ENCODE measurements at places on chromosomes 12 and 14.

DNA sequence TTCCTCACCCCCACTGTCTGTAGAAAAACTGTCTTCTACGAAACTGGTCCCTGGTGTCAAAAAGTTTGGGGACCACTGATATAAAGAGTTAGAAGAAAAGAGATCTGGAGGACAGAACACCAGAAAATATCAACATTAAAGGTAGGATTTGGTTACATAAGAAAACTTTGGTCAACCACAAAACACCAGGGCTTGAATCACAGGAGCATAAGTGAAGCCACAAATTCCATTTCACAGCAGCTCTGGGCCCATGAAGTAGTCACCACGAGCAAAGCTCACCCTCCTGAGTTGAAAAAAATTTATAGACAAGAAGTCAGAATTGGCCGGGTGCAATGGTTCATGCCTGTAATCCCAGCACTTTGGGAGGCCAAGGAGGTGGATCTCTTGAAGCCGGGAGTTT lies 19.4 kb downstream of the RALGAPA1 start:
- no peak for DNase-seq

- DNase-seq: no peak
These were observed 32.7 kb upstream of the LRTM2 start for GRCh38 chr12:1787714-1788113.

GRCh38 chr12:90098132-90098779 lies 389.6 kb upstream of the ATP2B1 start:
- no peak for DNase-seq

- no peak for DNase-seq
These were observed 119.4 kb downstream of the SRGAP1 start for GRCh38 chr12:63963868-63964267.

DNA sequence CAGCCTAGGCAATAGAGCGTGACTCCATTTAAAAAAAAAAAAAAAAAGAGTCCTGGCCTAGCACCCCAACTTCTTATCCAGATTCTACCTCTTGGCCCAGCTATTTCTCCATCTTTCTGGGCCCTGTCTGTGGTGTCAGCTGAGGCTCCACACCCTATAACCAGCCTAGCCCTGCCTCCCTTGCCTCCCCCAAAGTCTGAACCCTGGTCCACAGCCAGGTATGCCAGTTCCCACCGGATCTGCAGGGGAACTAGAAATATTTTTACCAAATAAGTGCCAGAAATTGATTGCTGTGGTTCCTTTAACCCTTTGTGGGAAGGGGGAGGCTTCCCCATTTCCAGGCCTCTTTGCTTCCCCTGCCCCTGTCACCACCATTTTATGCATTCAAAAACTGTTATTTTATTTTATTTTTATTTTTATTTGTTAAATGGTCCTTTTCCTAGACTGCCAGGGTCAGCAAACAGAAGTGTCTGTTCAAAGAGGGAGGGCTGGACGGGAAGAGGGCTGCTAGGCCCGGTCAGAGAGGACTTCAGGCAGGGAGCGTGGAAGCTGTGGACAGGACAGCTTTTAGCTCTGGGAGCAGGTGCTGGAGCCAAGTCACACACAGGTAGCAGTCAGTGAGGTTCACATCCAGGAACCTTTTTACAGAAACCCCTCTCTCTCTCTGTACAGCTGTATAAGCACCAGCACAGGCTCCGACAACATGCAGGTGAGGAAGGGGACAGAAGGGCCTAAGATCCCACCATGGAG lies 23.2 kb downstream of the TTC9 start:
- DNase-seq: no peak

DNA sequence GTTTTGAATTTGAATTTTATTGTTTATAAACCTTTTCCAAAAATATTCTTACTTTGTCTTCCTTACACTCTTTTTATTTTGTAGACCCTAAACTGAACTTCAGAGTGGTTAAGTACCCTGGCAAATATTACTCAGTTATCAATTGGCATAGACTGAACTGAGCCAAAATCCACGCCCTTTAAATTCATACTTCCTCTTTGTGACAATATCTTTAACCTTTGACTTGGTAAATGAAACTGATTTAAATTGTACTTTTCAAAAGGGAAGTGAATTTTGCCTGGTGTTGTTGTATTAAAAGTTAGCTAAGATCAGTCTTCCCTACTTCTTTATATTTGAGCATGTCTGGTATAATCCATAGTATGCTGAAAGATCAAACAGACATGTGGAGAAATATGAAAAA lies 184.3 kb upstream of the USP15 start:
- no peak for DNase-seq

Measured in GM19239 (cell line).